ENCODE measurements at places on chromosomes 3 and 15.

DNA sequence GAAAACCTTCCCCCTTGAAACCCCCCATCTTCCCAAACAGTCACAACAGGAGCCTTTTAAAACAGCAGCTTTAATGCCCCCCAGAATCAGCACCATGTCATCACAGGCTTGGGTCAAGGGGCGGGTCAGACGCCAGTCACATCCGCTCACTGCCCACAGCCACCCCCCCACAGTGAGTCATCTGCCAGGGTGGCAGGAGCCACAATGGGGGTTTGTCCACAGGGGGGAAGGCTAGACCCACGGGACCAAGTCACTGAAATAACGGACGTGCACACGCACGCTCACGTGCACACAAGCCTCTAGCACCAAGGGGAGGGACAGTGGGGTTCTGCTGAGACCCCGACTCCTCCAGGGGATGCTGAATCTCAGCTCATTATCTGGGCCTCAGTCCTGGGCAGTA, 441 bp upstream of the UCN2 start:
- no peak for DNase-seq

- DNase-seq = no peak
These were observed 24.8 kb downstream of the AKAP13 start for GRCh38 chr15:85404918-85405866.

- no peak for DNase-seq
These were observed 146.6 kb downstream of the RBMS3 start for GRCh38 chr3:29427266-29428103.

- DNase-seq = no peak
These were observed 586.9 kb upstream of the SGO1 start for GRCh38 chr3:20772869-20773268.

DNA sequence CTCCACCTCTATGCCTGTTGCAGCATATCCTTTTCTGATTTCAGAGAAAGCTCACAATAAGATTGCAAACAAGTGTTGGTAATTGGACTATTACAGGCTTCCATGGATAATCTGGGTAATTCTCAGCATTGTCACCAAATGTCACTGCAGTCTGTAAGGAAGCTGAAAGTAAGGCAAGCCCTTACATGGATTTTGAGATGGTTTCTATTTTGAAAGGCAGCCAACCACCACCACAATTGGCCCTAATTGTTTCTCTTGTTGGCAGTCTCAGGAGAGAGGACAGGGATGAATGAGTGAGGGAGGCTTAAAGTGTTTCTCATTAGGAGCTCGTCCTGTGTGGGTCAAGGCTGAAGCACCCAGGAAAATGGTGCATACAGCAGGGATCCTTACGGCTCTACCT, 879.9 kb downstream of the TUSC7 start:
- DNase-seq = no peak

DNA sequence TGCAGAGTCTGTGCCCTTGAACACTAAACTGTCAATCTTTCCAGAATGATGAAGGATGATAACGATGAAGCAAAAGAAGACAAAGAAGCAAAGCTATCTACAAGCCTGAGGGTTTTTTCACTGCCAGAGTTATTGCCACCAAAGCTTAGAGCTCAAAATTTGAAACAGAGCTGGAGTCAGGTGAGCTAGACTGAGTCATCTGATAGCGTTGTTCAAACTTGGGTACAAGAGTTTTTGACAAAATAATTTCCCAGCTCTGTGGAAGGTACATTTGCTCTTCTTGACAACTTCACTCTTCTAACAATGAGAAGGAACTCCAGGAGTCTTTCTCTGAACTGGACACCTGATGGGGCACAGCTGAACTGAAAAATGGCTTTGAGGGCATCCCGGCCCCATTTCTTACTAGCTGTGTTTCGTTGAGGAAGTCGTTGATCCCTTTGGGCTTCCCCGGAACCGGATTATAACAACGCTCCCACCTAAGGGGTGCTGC, 715 bp downstream of the MCCC1 start:
- DNase-seq = no peak

DNA sequence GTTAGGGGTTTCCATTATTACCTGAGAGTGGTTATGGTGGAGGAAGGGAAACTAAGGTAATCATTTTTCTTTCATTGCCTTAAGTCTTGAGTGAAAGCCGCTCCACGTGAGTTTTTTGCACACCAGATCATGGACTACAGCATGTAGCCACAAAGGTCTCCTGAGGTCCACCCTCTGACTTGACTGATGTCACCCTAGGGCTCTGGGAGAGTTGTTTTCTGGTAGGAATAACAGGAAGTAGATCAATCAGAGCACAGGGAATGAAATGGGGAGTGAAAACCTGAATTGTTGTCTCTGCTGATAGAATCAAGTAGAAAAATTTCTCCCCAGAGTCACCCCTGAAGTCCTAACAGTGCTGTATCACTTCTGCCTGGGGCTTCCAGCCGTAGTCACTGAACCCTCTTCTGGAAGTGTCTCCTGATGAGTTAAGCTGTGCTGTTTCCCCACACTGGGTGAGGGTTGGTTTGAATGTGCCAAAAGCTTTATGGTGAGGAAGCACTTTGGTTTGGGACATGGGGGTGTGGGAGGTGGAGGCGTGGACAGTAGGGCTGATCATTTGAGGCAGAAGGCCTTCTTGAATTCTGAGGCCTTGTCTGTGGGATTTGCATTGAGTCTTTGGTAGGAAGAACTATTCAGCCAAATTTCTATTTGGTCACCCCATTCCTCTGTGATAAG, 64.3 kb downstream of the SLCO3A1 start:
- no peak for DNase-seq

- DNase-seq = no peak
These were observed 20.4 kb downstream of the RARRES1 start for GRCh38 chr3:158711886-158712285.

GRCh38 chr3:39362192-39362591, 21.0 kb upstream of the SLC25A38 start:
- no peak for DNase-seq

DNA sequence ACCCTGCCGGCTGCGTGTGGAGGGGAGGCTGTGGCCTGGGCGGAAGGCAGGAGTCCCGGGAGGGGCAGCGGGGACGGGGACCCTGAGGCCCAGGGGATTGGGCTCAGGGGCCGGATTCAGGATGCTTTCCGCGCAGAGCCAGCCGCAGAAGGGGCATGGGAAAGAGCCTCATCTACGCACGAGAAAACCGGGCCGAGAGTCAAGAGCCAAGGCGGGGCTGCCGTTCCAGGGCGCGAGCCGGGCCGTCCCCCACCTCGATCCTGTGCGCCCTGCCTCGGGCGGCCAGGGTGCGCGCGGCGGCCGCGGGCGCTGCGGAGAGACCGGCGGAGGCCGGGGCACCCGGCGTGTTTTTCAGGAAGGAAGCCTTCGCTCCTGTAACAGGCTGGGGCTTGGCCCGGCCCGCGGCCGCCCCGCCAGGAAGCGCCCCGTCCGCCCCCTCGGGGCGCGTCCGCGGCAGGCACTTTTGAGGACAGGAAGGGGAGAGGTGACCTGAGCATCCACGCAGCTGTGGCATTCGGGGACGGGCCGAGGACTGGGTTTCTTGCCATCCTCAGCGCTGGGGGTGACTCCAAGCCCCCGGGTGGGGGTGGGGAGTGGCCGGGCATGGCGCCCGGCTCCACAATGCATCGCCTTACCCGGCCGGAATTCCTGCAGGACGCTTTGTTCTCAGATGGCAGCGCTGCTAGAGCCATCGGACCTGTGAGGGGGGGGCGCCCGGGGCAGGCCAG, 62.3 kb upstream of the GATA2 start:
- DNase-seq = no peak

GRCh38 chr3:180680097-180680430, 775 bp upstream of the CCDC39 start:
- no peak for DNase-seq

- DNase-seq = no peak
These were observed 486.3 kb downstream of the ZIC1 start for GRCh38 chr3:147895509-147895908.

DNA sequence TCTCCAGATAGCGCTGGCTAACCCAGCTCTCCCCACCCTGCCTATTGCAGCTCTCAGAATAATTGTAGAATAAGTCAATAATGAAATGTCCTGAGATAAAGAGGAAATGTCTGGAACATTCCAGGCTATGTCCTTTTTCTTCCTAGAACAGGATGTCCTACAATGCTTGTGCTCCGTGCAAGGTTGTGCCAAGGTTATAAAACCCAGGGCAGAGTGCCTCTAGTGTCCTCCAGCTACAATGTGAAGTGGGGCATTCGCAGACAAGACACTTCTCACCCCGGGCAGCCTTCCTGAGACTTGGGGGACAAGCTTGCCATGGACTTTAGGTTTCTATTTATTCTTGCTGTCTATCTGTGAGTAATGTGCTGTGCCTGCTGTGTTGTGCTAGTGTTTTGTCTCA, 900.6 kb downstream of the TUSC7 start:
- no peak for DNase-seq

DNA sequence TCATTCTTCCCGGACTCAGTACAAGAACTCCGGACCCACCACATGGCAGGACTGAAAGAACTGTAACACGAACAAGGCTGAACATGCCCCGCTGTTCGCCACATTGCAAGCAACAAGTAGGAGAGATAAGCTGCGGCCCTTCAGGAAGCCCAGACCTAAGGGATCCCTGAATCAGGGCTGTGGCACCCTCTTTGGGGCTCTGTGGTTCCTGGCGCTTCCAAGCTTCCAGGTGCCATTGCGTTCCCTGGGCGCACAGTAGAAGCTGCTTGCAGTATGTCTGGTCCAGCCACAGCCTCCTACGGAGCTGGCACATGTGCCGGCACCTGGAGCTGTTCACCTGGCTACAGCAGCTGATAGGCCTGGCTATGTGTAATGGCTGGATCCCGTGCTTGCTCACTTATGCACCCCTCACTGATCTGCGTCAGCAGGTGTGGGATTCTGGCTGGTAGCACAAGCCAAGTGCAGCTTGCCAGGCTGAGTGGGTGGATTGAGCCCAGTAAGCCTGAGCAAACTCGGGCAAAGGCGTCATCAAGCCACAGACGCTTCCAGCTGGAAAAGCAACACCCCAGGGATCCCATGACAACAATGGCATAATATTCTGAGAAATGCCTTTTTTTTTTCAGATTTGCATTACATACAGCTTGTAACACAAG, 748.6 kb upstream of the GBE1 start:
- no peak for DNase-seq

DNA sequence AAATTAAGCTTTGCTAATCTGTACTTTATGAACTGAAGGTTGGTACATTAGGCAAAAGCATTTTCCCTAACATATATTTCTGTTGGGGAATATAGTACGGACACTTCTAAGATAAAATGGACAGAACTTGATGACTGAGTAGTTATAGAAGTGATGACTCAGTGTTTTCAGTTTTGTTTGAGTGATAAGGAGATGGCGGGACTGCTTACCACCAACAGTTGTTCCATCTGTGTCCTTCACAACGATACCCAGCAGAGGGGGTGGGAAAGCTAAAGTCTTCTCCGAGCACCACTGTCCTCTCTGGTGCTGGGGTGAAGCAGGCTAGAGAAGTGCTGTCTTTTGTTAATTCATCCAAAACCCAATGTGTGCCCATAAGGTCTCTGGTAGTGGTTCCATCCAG, 195.8 kb downstream of the CD47 start:
- no peak for DNase-seq
